ENCODE measurements at places on chromosomes 16 and 17.

DNA sequence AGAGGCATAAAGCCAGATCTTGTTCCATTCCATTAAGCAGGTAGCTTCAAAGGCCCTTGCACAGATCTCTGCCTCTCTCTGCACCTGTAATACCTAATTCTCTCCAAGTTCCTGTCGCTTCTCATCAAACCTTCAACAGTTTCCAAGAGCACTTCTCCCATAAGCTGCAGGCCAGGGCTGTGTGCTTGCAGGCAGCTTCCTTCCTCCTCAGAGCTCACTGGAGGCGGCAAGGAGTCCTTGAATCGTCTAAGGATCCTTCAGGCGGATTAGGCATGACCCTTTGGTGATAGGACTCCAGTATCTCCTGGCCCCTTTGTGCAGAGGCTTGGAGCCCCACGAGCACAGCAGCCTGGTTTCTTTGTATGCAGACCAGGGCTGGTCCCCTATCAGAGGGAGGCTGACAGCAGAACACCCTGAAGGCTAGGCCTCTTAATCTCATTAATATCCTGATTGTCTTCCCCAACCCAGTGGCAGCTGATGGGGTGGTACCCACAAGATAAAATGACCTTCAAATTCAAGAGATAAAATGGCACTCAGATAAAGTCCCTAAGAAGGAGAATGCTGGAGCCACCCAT lies 19.8 kb downstream of the HNF1B start:
- DNase-seq: no peak

DNA sequence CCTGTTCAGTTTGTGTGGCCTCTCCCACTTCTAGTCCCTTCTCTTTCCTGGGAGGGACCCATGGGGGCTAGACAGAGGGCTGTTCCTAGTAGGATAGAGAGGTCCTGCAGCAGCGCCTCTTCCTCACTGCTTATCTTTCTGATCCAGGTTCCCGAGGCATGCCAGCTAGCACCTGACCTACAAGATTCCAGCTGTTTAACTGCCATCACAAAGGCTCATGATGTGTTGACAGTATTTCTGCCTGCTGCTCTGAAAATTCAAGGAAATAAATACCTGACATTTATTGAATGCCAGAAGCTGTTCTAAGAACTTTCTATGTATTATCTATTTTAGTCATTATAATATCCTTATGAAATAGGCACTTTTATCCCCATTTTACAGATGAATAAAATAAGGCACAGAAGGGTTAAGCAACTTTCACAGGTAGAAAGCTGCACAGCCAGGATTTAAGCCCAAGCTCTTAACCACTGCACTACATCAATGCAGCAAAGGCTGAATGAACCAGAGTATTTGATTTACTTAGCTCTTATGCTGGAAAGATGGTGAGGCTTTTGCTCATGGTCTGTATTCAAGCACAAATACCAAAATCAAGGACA lies 38.8 kb downstream of the HEATR6 start:
- no peak for DNase-seq

GRCh38 chr17:78588258-78589030 lies 11.2 kb upstream of the DNAH17 start:
- no peak for DNase-seq

- DNase-seq: no peak
Measured at GRCh38 chr16:4247460-4247784, 5.5 kb upstream of the SRL start.

DNA sequence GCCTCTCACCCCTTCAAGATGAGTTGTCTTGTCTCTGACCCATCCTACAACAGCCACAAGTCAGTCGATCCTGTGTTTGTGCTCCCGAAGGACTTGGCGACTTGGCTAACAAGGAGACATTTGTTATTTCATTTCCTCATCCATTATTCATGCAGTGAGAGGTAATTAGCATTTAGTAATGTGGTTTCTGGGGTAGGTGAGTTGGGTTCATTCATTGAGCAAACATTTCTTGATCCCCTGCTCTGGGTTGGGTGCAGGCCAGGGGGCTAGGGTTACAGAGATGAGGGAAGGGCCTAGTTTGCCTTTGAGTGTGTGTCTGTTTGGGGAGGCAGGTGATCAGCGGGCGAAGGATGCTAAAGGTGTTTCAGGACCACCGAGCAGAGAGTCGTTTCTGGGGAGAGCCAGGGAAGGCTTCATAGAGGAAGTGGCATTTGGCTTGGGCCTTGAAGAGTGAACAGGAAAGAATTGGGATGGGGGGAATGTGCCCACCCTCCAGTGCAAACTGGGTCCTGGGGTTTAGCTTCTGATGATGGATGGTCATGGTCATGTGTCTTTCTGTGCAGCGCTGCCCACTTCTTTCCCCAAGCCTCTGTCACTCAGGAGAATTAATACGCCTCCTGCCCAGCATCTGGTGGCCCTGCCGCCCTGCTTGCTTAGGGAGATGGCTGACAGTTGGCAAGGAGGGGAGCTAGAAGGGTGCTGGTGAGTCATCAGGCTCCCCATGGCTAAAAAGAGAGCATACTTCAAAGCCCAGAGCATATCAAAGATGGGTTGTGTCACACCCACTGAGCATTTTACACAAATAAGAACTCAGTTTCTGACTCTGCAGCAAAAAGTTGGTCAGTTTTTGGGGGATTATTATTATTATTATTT lies 38.5 kb downstream of the MSI2 start:
- DNase-seq: no peak

DNA sequence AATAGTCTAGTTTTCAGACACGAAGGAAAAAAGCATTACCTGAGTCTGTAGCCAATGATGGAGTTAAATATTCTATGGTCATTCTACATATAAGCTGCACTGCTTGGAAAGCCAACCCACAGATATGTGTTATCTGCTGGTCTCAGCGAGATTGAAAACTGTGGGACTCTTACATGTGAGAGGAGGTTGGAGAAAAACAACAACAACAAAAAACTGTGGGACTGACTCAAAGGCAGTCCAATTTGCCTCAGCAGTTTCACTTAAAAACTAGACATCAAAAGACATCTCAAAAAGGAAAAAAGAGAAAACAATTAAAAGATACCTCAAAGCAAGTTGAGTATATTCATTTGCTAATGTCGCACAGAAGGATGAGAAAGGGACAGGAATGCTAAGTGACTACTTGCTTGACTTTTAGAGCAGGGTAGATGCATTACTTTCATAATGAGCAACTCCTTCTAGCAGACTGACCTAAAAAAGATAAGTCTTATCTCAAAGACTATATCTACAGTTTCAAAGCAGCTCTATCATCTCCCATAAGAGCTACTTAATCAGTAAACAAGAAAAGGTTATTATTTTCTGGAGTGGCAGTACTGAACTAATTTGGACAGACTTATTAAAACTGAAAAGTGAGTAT lies 35.5 kb upstream of the ITGA2B start:
- DNase-seq: no peak

DNA sequence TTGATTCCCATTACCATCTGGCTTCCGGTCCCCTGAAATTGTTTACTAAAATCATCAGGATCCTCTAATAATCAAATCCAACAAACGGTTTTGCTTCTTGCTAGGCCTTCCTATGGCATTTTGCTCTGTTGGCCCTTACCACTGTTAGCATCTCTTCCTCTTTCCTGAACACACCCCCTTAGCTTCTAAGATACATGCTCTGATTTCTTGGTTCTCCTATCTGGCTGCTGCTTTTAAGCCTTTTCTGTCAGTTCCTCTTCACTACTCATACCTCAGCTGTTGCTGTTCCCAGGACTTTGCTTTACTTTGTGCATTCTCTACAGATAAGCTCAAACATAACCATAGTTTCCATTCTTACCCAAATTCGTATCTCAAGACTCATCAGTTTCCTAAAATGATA lies 11.4 kb downstream of the CAPNS2 start:
- DNase-seq: no peak

GRCh38 chr16:84887207-84887606 lies 67.4 kb downstream of the CRISPLD2 start:
- no peak for DNase-seq

DNA sequence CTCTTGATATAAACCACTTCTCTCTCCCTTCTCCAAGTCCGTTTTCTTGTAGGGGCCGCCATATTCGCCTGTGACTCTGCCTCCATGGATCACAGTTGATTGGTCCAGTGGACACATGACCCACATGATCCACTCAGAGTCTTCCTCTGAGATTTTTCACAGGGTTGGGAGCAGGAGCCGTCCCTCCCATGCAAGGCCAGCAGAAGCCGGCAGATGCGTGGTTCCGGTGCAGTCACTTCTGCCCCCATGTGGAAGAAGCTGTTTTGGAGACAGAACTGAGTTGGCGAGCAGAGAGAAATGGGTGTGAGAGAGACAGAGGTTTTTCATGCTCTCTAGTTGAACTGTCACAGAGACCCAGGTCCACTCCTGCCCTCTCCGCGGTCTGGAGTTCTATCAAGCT lies 83.3 kb downstream of the C16orf95 start:
- peak; percentile 61 for DNase-seq

DNA sequence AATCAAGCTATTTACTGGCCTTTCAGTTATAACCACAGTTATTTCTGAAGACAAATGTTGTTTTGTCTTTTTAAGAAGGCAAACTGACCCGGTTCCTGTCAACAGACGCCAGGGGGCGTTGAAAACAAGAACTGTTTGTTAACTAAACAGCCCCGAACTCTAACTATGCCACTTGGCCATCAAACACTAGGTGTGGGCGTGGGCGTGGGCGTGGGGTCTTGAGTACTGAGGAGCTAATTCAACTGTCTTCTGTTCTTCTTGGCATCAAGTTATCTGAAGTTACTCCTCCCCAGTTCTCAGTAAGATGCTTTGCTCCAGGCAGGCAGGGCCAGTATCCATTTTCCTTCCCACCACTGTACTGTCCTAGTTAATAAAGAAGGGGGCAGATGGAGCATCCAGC lies 63.3 kb upstream of the MTMR4 start:
- peak; percentile 81 for DNase-seq
